Stimulated activated CD4-positive, alpha-beta T cell treated with anti-CD3 and anti-CD28 coated beads, TNF-alpha, amount 100 ng/mL, for 1 hour (primary cell): ENCODE measurements at places on chromosomes 12 and 14.

GRCh38 chr12:111240374-111240773 lies 128.5 kb downstream of the PHETA1 start:
- DNase-seq, result no peak

DNA sequence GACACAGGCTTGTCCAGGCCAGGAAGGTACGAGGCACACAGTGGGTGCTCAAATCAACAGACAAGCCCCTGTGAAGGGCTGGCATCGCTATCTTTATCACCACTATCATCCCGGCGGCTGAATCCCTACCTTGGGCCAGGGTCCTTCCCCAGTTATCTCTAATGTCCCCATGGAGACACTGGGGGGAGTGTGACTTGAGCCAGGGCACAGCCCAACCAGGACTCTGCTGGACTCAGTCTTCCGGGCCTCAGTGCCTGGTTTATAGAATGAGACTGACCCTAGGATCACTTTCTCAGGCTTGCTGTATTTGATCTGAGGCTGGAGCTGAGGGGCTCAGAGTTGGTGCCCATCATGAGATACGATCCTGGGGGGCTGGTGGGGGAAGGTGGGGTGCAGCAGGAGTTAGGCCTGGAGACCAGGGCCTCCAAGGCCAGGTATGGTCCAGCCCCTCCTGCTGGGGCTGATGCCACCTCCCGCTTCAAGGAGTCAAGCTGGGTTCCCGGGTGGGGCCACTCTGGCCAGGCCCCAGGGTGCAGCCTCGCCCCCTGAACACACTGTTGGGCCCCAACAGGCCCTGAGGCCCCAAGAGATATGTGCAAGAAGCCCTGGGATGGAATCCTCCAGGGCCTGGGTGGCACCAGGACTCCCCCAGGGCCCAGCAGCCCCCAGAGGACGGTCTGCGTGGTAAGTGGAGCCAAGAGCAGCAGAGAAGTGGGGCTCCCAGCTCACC lies 11.8 kb downstream of the BEGAIN start:
- DNase-seq, result no peak

- DNase-seq, result no peak
Observed at GRCh38 chr12:94673496-94673895, 23.1 kb upstream of the TMCC3 start.

- DNase-seq, result no peak
Observed at GRCh38 chr12:65324056-65324455, 45.6 kb downstream of the MSRB3 start.

DNA sequence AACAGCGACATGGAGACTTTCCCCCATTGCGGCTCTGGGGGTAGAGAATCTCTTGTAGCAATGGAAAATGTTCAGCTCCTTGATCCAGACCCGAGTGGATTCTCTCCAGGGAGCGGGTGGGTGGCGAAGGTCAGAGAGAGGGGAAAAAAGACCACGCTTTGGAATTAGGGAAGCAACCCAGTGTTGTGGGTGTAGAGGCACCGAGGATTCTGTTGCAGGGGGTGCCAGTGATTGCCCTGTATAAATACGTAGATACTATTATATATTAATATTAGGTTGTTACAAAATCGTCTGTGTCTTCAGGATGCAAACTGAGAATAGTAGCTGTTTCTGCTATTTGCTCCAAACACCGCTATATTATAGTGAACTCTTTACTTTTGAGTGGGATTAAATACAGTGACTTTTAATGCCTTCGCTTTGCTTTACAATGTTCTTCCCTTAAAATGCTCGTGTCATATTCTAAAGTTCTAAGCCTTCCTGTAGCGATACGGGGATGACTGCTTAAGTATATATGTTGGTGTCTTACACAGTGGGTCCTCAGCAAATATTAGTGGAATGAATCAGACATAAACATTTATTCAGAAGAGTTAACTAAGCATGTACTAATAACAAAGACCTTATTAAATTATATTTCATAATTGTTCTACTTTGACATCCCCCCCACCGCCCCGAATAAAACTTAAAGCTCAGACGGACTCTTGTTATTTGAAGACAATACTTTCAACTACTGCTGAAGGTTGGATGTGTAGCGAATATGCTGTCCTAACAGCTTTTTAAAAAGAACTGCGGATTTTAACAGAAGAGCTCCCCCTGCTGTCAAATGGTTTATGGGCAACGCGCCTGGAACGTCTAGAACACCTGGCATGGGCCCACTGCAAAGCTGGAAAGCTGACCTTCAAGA lies 136.4 kb upstream of the KRAS start:
- peak; percentile 51 for DNase-seq

- DNase-seq, result no peak
Observed at GRCh38 chr12:92810370-92810769, 107.6 kb downstream of the PLEKHG7 start.
